ENCODE measurements at places on chromosomes 6 and 20.

- DNase-seq, result no peak
Measured at GRCh38 chr20:25245461-25245860, 2.4 kb upstream of the PYGB start.

DNA sequence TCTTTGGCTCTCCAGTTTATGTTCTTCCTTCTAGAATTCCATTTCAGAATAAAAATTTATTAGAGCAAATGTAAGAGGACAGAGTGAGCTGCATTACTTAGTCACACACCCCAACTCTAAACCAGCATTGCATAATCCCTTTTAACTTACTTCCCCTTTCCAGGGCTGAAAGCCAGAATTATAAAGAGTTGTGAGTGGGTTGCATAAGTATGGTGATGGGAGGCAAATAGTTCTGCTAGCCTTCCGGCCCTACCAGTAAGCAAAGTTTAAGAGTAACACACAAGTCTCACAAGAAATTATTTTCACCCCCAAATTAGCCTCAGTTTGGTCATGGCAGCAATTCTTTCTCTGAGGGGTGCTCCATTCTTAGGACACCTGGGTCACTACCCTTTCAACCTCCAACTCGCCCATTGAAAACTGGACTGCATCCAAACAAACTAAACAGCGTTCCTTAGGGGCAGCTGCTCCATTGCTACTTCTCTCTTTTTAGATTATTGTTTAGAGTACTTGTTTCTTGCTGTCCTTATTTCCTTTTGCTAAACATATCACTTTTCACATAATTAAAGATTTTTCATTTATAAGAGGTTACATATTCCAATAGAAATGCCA, 1.6 kb downstream of the KIAA0408 start:
- DNase-seq, result no peak

GRCh38 chr20:51134405-51134804, 111.5 kb upstream of the KCNG1 start:
- no peak for DNase-seq

DNA sequence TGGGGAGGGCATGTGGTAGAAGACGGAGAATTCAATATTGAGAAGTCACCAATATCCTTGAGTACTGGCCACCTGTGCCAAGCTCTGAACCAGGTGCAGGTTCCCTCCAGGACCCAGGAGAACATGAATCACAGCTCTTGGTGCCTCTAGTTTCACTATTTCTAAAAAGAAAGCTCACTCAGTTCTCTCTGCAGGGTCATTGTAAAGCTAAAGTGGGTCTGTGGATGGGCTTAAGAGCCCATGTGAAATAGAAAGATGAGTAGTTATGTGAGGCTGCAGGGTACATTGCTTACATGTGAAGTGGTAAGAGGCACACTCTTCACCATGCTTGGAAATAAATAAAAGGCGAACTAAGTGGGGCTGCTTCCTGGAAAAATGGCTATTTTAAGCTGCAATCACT, 43.6 kb downstream of the ZNF831 start:
- no peak for DNase-seq
